Peyer's patch (tissue), 4 donors: ENCODE measurements at places on chromosomes 7 and 10.

DNA sequence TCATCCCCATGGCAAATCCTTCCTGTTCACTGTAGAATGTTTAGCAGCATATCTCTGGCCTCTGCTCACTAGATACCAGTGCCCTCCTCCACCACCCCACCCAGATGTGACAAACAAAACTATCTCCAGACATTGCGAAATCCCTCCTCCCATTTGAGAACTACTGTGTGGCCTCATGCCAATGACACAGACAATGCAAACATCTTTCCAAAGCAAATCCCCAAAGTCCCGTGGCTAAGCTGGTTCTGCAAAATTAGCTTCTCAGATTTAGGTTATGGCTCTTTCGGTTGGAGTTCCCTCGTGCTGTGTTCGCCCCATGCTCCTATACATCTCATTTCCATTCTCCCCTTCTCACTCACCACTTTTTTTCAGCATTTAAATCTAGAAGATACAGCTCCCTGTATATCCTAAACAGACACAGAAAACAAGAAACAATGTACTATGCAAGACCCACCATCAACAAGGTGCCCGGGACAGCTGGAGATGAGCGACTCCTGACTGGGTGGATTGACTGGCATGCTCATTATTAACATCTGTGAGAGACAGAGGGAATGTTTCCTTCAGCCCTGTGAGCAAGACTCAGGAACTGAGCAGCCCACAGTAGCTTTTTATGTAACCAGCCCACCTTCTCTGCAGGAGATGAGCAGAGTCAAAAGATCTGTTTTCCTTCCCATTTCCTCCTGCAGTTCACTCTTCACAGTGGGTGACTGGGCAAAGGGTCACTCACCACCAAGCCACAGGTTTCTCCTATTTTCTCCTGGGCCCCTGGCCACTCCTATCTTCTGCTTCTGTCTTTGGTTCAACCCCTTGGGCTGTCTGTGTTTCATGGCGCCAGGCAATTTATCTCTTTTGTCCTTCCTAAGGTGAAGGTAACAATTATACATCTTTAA is 225.7 kb upstream of the AOAH start:
- no peak overlapping the region for H3K27ac ChIP-seq
- DNase-seq: no peak
- H3K36me3 ChIP-seq: no peaks in the 10 kb centered on the region
- H3K4me3 ChIP-seq: no peak overlapping the region
- no peaks in the 10 kb centered on the region for H3K27me3 ChIP-seq
- peaks cover 15% of the 10 kb centered on the region for H3K4me1 ChIP-seq

DNA sequence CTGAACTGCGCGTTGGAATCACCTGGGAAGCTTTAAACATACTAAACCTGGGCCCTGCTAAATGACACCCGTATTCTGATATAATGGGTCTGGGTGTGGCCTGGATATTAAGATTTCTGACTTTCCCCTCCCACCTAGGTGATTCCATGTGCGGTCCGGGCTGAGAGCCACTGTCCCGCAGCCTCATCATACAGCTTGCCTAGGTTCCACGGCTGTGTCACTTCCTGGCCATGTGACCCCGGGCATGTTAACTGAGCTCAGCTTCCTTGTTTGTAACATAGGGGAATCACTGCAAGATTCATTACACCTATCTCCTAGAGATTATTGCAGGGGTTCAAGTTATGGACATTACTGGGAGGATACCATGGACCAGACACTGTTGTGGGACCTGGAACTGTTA is 472.7 kb upstream of the GALNT17 start:
- peaks cover 4% of the 10 kb centered on the region for H3K4me1 ChIP-seq
- H3K27me3 ChIP-seq: no peaks in the 10 kb centered on the region
- H3K27ac ChIP-seq: no peak overlapping the region

DNA sequence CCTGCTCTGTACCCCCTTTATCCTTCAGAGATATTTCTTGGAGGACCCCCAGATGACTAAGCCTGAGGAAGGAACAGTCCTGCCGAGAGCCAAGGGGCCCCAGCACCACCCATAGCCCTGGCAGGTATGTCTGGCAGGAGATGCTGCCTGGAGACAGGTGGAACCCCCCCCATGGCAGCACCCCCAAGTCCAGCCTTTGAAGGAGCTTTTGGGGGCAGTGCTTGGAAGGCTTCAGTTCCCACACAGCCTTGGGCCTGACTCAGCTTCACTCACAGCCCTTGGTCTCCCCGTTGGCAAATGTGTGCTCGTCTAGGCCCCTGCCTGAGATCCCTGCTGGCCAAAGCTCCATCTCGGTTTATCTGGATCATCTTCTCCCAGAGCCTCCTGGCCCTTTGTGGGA is 23.0 kb upstream of the PCBD1 start:
- H3K4me1 ChIP-seq: peaks cover 18% of the 10 kb centered on the region
- H3K27ac ChIP-seq: no peak overlapping the region
- no peaks in the 10 kb centered on the region for H3K27me3 ChIP-seq
- no peak overlapping the region for H3K4me3 ChIP-seq
- DNase-seq: peak; percentile 29

DNA sequence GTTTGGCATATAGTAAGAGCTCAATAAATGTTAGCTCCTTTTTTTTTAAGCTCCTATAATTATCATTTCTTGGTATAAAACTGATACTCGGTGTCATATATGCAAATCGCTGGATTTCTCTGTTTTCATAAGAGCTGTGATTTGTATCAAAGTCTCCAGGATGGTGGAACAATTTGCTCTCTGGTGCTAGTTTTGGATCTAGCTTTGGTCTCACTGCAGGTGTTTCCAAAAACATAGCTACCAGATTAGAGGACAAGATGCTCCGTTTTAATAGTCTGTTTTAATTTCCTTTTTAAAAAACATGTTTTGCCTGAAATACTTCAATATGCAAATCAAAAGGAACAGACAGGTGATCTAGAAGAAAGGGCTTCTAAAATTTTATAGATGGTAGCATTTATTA is 25.3 kb downstream of the ADAM22 start:
- H3K27me3 ChIP-seq: no peaks in the 10 kb centered on the region
- no peak for DNase-seq
- H3K4me3 ChIP-seq: no peak overlapping the region
- H3K36me3 ChIP-seq: no peaks in the 10 kb centered on the region
- H3K27ac ChIP-seq: no peak overlapping the region

GRCh38 chr10:59626523-59626869 is 83.2 kb downstream of the SLC16A9 start:
- no peaks in the 10 kb centered on the region for H3K36me3 ChIP-seq
- H3K27ac ChIP-seq: no peak overlapping the region
- no peak for DNase-seq
- H3K4me1 ChIP-seq: no peaks in the 10 kb centered on the region
- H3K4me3 ChIP-seq: no peak overlapping the region
- no peaks in the 10 kb centered on the region for H3K27me3 ChIP-seq

DNA sequence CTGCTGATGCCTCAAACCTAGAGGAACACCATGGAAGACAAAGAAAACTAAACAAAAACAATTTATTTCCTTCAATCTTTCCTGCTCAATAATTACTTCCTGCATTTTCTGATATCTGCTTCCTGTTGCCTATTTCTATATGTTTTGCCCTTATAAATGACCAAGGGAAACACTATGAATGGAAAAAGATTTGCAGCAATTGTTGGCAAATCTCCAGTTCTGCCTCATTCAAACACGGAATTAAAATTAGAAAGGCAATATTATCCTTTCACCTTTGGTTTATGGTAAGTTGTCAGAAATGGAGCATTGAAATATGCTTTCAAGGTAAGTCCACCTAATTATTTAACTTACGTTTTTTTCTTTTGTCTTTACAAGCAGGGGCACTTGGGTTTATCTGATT is 552.2 kb upstream of the ANKRD30A start:
- no peak for DNase-seq
- no peak overlapping the region for H3K4me3 ChIP-seq
- no peak overlapping the region for H3K27ac ChIP-seq
- H3K27me3 ChIP-seq: no peaks in the 10 kb centered on the region
- H3K36me3 ChIP-seq: no peaks in the 10 kb centered on the region

- H3K4me1 ChIP-seq: peaks cover 12% of the 10 kb centered on the region
- no peaks in the 10 kb centered on the region for H3K36me3 ChIP-seq
- no peaks in the 10 kb centered on the region for H3K27me3 ChIP-seq
- peak overlapping the region; percentile 25 for H3K27ac ChIP-seq
Measured at GRCh38 chr7:149869867-149870266, 3.9 kb upstream of the ATP6V0E2 start.

DNA sequence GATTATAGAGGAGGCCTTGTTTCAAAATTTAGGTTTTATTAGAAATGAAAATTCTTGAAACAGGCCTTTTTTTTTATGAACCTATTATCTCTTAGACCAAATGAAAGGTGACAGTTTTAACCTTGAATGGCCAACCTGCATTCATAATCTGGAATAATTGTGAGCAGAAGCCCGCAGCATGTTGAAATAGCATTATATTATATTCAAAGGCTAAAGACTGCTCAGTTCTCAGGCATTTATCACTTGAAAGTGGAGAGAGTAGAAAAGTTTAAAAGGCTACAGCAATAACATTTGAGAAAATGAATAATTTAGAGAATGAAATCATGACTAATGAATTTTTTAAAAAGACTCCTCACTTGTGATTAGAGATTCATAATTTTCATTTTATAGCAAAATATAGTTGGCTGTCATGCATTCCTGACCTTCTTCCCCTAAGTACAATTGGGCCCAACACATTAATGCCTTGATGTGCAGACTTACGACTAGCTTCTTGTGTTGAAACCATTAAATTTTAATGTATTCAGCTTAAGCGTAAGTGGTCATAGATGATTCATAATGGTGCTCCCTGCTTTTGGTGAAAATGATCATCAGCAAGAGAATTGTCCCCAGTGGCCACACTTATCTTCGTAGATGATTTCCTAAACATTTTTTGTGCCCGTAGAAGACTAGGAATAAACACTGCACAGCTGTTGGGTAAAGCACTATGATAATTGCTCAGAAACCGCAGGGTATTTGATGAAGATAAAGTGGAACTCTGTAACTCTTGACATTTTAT is 346.6 kb upstream of the BMPER start:
- no peaks in the 10 kb centered on the region for H3K36me3 ChIP-seq
- no peak overlapping the region for H3K4me3 ChIP-seq
- H3K4me1 ChIP-seq: no peaks in the 10 kb centered on the region
- DNase-seq: no peak
- no peaks in the 10 kb centered on the region for H3K27me3 ChIP-seq
- H3K27ac ChIP-seq: no peak overlapping the region

- H3K27me3 ChIP-seq: no peaks in the 10 kb centered on the region
- H3K36me3 ChIP-seq: no peaks in the 10 kb centered on the region
- no peak for DNase-seq
- H3K27ac ChIP-seq: no peak overlapping the region
- no peaks in the 10 kb centered on the region for H3K4me1 ChIP-seq
- H3K4me3 ChIP-seq: no peak overlapping the region
Measured at GRCh38 chr10:115830265-115830970, 442.6 kb downstream of the GFRA1 start.

DNA sequence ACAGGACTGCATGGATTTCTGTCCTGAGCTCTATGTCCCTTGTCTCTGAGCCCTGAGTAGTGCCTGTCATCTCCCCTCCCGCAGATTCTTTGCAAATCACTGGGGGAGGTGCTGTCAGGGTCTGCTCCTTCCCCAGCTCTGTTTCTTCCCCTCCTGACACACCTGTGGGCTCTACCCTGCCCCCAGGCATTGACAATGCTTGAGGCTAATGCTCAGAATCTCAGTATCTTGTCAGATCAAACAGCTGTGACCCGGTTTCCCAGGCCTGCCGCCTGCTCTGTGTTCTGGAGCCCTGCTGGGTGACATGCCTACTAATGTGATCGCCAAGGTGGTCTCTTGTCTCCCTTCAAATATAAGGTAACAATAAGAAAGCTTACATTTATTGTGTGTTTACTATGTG is 209.0 kb downstream of the POU6F2 start:
- no peaks in the 10 kb centered on the region for H3K36me3 ChIP-seq
- DNase-seq: no peak
- no peak overlapping the region for H3K4me3 ChIP-seq
- H3K27me3 ChIP-seq: no peaks in the 10 kb centered on the region

DNA sequence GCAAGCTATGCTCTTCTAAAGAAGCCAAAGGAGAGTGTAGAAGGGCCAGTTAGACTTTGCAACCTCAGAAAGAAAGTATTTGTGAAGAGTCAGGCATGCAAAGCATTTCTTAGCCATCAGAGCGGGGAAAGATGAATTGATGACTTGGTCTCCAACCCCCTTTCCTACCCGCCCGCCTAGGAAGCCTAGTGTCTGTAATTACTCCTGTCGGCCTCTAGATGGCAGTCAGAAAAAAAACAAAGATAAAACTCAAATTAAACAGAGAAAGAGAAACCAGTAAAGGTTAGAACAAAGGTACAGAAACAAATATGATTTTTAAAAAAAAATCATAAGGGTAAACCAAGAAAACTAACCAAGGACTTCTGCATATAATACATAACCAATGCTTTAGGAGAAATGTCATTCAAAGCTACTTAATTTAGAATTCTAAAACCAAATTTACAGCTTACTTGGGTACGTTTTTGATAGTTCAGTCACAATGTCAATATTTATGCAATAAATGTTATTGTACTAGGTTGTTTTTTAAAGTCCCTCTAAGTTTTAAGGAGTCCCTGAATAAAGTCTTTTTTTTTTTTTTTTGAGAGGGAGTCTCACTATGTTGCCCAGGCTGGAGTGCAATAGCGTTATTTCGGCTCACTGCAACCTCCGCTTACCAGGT is 97.6 kb downstream of the LYZL1 start:
- no peaks in the 10 kb centered on the region for H3K27me3 ChIP-seq
- H3K36me3 ChIP-seq: no peaks in the 10 kb centered on the region
- no peaks in the 10 kb centered on the region for H3K4me1 ChIP-seq
- no peak overlapping the region for H3K4me3 ChIP-seq
- no peak for DNase-seq
